ENCODE measurements at places on chromosomes 1 and 21.

- no peak for DNase-seq
Observed at GRCh38 chr1:112713466-112714312, 1.4 kb downstream of the PPM1J start.

GRCh38 chr1:183180634-183181056 is 5.4 kb upstream of the LAMC2 start:
- no peak for DNase-seq

GRCh38 chr21:28066596-28067387 is 925.9 kb downstream of the LTN1 start:
- DNase-seq, result no peak

GRCh38 chr1:233859446-233859845 is 45.0 kb upstream of the SLC35F3 start:
- DNase-seq, result no peak

- DNase-seq, result no peak
Observed at GRCh38 chr1:3215198-3216014, 146.4 kb downstream of the PRDM16 start.

Measured in activated CD8-positive, alpha-beta memory T cell treated with anti-CD3 and anti-CD28 coated beads for 24 hours (primary cell).